Cerebellar cortex (tissue), 1 donor: ENCODE measurements at places on chromosomes 7 and 10.

DNA sequence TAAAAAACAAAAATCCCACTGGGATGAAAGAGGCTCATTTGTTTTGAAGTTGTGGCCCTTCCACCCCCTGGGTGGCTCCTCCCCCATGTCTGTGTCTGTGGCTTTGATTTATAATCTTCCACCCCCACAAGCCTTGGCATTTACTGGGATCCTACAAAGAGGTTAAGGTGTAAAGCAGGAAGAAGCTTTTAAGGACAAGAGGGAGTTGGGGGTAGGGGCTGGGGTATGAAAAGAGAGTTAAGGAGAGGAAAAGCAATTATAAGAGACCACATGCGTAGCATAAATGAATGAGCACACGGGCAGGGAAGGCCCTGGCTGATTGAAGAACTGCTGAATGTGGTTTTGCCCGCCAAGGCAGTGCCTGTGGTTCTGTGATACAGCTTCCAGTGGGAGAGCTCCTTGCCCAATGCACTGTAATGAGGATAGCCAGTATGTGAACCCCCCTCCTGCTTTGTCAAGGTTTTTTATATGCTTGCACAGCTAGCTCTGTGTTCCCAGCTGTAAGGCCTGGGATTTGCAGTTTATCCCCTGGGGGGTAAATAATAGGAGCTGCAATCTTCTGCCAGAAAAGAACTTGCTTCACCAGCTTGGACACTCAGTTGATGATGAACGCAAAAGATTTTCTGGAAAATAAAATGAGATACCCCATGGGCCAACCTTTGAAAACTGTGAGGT lies 34.7 kb upstream of the KMT2E start:
- no peak for DNase-seq

DNA sequence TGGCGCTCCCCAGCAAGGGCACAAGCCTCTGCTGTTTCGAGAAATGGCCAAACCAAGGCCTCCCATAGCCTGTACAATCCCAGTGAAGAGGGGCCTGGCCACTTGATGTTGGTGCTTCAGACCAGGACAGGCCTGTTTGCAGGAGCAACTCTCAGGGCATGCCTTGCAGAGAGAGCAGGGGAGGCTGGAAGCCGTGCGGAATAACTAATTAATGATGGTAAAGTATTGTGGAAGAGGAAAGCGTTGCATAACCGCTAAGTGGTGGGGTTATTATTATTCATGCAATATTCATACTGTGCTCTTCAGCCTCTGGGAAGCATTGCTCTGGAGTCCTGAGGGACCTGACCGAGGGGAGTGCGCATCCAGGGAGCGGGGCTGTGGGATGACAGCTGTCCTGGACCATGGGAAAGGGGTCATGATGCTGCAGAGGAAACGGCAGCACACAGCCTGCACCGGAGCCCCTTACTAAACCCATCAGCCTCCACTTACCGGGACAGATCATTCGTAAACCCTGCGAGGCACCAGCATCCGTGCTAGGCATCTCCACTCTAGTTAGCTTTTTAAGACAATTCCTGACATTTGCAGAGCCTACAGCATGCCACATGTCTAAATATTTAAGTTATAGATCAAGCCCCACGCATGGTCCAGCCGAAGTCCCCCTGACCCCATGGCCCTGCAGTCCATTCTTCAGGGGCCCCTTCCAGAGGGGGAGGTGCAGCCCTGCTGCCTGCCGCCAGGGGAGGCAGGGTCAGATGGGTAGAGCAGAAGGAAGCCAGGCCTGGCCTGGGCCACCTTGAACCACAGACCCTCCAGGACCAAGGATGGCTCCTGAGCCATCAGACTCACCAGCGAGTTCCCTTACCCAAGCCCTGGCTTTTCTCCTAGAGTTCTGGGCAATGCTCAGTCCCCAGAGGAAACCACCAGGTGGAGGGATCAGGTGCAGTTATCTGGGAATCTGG lies 11.6 kb downstream of the TMEM273 start:
- DNase-seq = no peak

DNA sequence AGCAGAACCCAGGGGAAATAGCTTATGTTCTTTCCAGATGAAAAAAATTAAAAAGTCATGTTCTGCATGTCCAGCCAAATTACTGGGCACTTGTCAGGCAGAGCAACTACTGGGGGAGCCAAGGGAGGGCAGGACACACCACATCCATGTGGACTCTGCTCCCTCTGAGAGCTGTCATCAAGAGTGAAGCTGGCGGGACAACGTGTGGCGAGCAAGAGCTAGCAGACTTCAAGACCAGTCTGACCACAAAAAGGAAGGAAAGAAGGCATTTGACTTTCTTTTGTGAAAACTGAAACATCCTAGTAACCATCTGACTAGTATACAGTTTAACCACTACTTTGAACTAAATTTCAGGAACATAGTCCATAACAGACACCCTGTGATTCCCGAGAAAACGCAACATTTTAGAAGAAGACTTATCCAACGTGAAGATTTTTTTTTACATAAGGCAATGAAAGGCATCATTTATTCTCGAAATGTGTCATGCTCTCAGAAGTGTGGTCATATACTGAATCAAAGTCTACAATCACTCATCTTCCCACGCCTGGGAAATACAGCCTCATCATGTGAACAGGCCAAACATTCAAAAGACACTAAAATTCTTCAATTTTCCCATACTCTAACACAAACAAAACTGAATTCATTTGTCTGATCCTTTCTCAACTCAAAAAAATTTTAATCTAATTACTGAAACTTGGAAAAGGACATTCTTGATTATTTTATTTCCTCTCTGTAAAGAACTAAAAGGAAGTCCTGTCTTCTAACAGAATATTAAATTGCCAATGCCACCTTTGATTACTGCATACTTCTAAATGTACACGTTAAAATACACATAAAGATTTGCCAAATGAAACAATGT lies 15.5 kb downstream of the CYTH3 start:
- no peak for DNase-seq

DNA sequence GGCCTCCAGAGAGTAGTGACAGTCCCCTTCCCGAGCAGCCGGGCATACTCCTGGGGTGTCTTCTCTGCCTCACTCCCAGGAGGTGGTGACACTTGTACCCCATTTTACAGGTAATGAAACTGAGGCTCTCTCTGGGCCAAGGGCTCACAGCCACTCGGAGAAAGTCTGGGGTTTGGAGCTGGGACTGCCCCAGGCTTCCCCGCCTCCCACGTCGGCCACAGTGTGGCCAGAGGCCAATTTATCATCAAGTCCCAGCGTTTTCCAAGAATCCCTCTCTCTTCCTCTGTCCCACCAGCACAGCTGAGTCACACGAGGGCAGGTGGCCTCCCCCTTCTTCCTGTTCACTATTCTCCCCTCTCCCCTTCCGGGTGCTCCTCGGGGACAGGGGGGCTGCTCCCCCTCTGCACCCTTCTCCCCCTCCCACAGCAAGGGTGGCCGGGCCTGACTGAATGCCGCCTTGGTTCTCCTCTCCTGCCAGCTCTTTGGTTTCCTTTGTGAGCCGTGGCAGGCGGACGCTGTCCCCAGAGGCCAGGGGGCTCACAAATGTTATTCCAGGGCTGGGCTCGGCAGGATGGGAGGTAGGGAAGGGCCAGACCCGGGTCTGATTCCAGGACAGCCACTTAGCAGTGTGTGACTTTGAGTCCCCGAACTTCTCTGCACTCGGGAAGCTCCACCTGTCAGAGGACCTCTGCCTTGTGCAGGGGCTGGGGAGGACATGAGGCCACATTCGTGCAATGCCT lies 17.7 kb downstream of the CLIP2 start:
- peak; percentile 29 for DNase-seq

- DNase-seq = no peak
These were observed 13.4 kb upstream of the AP1S1 start for GRCh38 chr7:101140746-101141382.
